Left colon (tissue), 2 donors: ENCODE measurements at places on chromosomes 2 and 18.

- no peak for DNase-seq
These were observed 418.6 kb downstream of the ZNF521 start for GRCh38 chr18:24933345-24933744.

DNA sequence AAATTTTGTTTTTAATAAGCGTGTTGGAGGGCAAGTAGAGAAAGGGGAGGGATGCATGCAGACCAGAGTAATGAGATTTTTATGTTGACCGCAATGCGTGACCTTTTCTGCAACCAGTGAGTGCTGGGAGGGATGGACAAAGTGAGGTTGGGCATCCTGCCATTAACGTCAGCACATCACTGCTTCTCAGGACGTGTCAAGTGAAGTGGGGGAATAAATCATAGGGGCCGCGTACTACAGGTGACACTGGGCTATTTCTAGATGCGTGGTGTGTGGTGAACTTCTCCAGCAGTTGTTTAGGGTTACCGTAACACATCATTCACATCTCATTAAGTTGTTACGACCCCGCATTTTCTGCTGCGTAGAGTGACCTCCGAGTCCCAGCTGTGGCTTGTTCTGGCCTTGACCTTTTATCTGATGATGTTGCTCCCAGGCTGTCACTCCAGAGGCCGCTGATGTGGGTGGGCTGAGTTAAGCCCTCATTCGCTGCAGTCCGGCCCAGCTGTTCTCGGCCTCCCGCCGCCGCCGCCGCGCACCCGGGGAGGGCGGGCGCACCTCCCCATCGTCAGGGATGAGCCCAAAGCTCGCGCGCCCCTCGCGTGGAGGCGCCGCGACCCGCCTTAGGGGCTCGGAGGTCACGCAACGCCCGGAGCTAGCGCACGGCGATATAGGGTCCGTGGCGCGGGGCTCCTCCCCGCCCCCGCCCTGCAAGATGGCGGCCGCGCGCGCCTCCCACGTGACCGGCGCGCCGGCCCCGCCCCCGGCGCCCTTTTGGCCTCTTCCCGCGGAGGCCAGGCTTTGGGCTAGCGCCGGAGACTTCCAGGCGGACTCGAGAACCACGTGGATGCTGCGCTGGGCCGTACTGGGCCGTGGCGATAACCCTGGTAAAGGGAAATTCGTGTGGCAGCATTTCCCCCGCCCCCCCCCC is 3.5 kb downstream of the ZCCHC2 start:
- DNase-seq = peak; percentile 86

DNA sequence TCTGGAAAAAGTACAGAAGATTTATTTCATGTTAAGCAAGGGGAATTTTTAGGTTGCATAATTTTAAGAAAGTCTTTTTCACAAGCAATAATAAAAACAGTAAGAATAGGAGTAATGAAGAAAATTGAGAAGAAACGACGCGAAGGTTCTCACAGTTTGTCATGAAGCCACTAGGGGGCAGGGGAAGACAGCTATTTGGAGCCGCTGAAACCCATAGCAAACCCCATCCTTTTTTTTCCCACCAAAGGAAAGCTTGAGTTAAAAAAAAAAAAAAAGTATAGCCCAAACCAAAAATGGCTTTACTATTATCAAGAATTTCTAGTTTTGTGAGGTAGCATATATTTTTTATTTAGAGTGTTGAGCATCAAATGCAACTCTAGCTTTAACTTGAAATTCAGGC is 300.9 kb downstream of the PHLPP1 start:
- peak; percentile 48 for DNase-seq

- DNase-seq = no peak
These were observed 901.3 kb upstream of the CDH2 start for GRCh38 chr18:29078273-29078672.

DNA sequence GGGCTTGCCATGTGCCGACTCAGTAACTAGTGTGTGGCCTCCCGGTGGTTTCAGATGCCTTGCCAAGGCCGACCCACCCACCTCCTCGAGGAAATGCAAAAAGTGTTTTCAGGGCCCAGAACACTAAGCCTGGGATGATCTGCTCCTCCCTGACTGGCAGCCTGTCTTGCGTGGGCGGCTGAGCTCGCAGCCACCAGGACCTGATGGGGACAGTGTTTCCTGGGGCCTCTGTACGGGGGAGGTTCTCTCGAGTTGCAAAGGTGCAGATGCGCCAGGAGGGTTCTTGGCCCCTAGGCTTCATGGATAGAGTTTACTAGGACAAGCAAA is 85.2 kb downstream of the GLI2 start:
- no peak for DNase-seq

GRCh38 chr2:160574468-160575140 is 81.0 kb upstream of the RBMS1 start:
- no peak for DNase-seq

GRCh38 chr2:196266855-196267254 is 95.5 kb upstream of the STK17B start:
- DNase-seq = no peak

GRCh38 chr18:22489704-22490103 is 72.0 kb upstream of the CTAGE1 start:
- no peak for DNase-seq

GRCh38 chr18:35042389-35043071 is 1.3 kb downstream of the MAPRE2 start:
- no peak for DNase-seq

GRCh38 chr2:14778015-14778414 is 145.5 kb downstream of the LRATD1 start:
- DNase-seq = no peak

DNA sequence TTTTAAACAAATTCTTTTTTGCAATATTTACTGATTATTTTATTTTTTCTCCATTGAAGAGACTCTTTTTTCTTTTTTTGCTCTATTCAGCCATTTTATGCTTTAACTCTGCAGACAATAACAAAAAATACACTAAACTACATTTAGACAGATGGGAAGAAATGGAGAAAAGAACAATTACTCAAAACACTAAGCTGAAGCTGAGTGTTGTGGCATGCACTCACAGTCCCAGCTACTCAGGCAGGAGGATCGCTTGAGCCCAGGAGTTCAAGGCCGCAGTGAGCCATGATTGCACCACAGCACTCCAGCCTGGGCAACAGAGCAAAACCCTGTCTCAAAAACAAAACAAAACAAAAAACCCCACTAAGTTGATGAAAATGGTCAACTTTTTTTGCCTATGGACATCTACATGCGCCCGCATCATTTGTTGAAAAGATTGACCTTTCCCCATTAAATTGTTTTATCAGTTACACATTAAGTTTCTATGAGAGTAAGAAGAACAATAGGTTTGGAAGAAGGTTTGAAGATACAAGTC is 43.0 kb downstream of the E2F6 start:
- DNase-seq = no peak

- DNase-seq = no peak
These were observed 44.8 kb downstream of the ZAP70 start for GRCh38 chr2:97758131-97758705.

- no peak for DNase-seq
These were observed 39.2 kb downstream of the NETO1 start for GRCh38 chr18:72828601-72829000.

DNA sequence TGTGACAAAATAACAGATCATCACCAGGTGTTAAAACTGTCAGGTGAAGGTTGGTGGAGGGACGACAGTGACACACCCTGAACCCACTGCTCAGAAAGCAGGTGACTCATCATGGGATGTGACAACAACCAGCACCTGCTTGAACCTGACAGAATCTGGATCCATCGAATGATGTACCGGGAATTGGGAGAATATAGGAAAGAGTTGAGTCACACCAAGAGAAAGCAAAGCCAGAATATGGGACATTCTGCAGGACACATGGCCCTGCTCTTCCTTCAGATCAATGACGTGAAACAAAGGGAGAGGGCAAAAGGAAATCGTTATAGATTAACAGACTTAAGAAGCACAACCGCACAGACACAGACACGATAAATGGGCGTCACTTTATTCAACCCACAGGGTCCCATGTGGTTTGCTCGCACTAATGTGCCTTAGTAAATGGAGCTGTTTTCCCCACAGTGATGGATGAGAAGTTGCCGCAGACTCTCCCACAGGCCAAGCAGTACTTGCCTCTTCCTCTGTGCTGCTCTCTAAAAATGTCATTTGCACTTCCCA is 100.1 kb downstream of the CRACDL start:
- DNase-seq = no peak

DNA sequence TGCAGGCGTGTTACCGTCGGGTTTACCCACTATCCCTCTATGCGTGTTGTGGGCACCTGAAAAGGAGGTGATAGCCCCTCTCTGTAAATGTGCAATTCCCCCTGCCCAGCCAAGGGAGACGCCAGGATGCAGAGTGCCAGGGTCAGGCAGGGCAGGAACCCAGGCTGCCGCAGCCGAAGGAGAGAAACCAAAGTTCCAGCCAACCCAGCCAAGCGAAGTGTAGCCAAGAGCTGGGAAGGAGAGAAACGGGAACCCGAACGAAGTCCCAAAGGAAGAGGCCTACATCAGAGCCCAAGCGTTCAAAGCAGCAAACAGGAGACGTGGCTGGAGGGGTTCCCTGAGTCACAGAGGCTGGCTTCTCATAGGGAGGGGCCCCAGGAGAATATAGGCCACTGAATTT is 24.2 kb upstream of the SPR start:
- DNase-seq = no peak

- DNase-seq = no peak
These were observed 47.0 kb downstream of the IWS1 start for GRCh38 chr2:127479219-127479825.
